ENCODE measurements at places on chromosomes 1 and 21.

- DNase-seq = no peak
Measured at GRCh38 chr1:2128189-2128901, 66.2 kb downstream of the FAAP20 start.

- DNase-seq = no peak
Measured at GRCh38 chr21:45539796-45540600, 2.2 kb downstream of the SLC19A1 start.

GRCh38 chr1:24254783-24255182 is 64.4 kb upstream of the GRHL3 start:
- no peak for DNase-seq

DNA sequence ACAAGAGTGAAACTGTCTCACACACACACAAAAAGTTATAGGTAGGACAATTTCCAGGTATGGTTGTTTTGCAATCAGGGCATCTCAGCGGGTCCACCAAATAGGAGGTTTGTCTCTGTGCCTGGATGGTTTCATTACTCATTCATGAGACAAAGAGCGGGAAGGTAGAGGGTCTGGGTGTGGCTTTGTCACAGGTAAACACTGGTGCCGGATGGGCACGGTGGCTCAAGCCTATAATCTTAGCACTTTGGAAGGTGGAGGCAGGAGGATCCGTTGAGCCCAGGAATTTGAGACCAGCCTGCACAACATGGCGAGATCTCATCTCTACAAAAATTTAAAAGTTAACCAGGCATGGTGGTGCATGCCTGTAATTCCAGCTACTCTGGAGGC is 16.3 kb upstream of the ERVH48-1 start:
- DNase-seq = no peak

- peak; percentile 23 for DNase-seq
Measured at GRCh38 chr1:243842978-243843511, 7.0 kb downstream of the AKT3 start.

DNA sequence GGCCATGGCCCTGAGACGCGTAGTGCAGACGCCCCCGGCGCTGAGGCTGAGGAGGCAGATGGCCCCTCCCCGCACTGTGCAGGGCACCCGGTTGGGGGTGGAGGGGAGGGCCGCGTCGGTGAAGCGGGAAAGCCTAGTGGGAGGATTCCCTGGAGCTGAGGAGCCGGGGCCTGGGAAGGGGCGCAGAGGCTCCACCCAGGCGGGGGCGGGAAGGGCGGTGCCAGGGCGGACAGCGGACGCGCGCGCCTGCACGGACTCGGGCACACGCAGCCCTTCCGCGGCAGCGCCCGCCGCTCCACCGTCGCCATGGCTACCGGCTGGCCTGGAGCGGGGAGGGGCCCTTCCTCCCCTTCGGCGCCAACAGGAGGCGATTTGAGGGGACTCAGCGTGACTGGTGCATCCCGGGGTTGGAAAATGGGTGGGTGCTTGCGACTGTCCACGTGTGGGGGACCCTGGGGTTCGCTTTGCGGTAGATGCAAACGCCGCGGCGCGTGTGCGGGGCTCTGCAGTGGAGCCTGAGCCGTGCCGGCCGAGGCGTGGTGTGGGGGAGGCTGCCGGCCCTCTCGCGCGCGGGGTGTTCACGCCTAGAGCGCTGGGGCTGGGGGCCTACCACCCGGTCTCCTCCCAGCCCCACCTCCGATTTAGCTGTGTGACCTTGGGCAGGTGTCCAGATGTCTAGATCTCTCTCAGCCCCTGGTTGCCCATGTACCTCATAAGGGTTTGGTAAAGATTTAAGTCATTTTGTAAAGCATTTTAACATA is 35.1 kb downstream of the PTPRF start:
- DNase-seq = peak; percentile 24

All from stimulated activated CD4-positive, alpha-beta T cell treated with anti-CD3 and anti-CD28 coated beads, Interleukin-4, amount 100 ng/mL, for 24 hours (primary cell).